ENCODE measurements at places on chromosomes 3 and 15. TPM values are rescaled to one million over a fixed set of nuclear protein-coding genes. Genes with fewer than 3 reads are reported as not detected.

DNA sequence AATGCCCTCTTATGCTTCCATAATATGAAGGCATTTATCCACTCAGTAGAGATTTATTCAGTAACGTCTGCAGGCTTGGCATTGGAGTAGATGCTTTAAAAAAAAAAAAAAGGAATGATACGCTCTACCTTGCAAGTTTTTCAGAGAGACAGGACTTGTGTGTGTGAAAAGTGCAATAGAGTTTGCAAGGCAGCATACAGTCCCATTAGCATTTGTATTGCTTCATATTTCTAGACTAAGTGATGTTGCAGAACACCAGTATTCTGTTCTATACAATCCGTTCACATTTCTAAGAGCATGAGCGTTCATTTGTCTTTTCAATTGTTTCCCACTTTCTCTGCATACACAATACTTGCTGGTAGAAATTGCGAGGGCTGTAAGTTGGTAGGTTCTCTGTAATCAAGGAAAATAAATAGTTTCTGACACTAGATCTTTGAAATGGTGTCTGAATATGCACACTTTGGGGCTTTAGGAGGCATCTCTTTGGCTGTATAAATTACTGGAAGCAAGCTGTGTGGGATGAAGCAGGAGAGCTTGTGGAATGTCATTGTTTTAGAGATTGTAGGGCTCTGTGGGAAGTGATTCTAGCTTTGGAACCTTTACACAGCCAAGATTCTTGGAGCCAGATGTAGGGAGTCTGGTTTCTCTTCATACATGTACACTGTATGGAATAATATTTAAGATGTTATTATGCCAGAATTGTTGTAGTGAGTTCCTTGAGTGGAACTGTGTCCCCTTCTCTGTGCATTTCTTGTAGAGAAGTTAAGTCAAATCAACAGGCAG, 262.7 kb downstream of the FEZF2 start:
- H3K27ac ChIP-seq, result no peak overlapping the region
- H3K36me3 ChIP-seq, result no peaks in the 10 kb centered on the region
- no peak overlapping the region for H3K4me3 ChIP-seq
- DNase-seq, result no peak
- H3K27me3 ChIP-seq, result no peaks in the 10 kb centered on the region
- H3K4me1 ChIP-seq, result no peaks in the 10 kb centered on the region

DNA sequence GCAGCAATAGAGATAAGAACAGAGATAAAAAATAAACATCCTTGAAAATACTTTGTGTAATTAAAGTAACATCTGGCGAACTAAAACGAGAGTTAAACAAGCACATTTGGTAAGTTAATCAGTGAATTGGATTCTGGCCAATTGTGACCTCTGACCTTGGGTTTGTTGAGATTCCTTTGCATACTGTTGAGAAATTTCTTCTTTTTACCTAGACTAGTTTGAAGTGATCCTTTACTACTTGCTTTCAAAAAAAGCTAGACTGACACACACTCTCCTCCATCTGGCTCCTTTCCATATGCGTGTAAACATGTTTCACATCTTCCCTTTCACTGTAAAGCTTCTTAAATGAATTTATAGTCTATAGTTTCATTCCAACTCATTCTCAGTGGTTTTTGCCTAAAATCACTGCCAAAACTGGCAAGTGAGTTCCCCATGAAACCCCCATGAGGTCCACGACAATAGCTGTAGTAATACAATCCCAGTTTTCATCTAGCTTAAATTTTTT, 17.3 kb upstream of the GBE1 start:
- peaks cover 1% of the 10 kb centered on the region for H3K36me3 ChIP-seq
- H3K4me1 ChIP-seq, result no peaks in the 10 kb centered on the region
- H3K27ac ChIP-seq, result no peak overlapping the region
- no peak overlapping the region for H3K4me3 ChIP-seq
- H3K27me3 ChIP-seq, result peaks cover 6% of the 10 kb centered on the region

DNA sequence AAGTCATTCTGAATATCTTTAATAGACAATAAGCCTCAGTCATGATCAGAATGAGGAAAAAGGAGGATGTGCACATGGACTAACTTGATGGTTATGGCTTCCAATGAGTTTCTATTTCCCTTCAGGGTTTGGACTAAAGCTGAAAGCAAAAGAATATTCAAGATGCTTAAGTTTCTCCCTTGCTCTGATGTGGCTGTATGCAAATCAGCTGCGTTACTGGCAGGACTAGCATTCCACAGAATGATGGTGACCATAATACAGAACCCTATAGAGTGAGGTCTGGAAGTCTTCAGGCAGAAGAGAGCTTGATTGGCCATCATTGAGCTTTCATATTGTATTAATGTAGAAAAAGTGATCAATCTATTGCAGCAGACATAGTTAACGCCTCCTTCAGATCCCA, 466.0 kb downstream of the NLGN1 start:
- no peaks in the 10 kb centered on the region for H3K36me3 ChIP-seq
- no peak for DNase-seq
- no peak overlapping the region for H3K27ac ChIP-seq
- no peak overlapping the region for H3K4me3 ChIP-seq

DNA sequence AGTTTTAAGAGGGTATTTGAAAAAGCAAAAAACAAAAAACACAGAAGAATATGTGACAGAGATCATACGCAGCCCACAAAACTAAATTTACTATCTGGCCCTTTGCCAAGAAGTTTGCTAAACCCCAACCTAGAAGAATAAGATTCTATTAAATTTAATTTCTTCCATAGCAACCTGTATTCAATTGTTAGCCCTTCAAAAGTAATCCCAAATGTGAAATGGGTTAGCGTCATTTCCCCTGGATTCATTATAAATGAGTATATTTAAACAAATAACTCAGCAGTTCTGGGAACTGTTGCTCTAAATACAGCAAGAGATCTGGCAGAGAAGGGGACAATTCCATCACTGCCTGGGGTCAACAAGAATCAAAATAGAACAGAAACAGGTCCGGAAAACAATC, 56.8 kb downstream of the CERS3 start:
- no peaks in the 10 kb centered on the region for H3K27me3 ChIP-seq
- H3K4me3 ChIP-seq, result no peak overlapping the region
- DNase-seq, result no peak
- H3K4me1 ChIP-seq, result no peaks in the 10 kb centered on the region

DNA sequence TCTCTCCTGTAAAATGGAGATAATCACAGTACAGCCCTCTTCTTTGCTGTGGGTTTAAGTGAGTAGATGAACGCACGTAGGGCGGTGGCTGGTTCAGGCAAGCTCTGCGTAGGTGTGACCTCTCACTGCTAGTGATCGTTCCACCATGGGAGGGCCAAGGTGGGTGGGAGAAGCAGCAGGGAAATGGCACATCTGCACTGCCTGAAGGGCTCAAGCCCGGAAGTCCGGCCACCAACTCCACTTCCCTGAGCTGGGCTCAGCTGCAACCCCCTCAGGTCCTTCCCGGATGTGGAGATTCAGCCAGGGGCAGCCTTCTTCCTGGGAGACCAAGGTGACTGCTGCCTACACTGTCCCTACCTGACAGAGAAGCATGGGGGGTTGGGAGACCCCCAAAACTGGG, 102.9 kb downstream of the ADCY5 start:
- no peaks in the 10 kb centered on the region for H3K36me3 ChIP-seq
- H3K27ac ChIP-seq, result no peak overlapping the region
- peaks cover 11% of the 10 kb centered on the region for H3K4me1 ChIP-seq
- no peak overlapping the region for H3K4me3 ChIP-seq
- no peak for DNase-seq
- H3K27me3 ChIP-seq, result peaks cover 10% of the 10 kb centered on the region

DNA sequence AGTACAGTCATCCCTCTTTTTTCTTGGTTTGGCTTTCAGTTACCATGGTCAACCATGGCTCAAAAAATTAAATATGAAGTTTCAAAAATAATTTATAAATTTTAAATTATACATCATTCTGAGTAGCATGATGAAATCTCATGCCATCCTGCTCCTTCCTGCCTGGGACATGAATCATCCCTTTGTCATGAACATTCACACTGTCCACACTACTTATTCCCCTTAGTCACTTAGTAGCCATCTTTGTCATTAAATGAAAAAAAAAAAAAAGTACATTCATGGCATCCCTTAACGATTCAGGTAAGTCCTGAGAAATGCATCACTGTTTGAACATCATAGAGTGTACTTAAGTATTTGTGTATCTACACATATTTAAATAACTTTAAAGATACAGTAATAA, 1046.3 kb downstream of the ROBO2 start:
- no peak overlapping the region for H3K27ac ChIP-seq
- no peaks in the 10 kb centered on the region for H3K27me3 ChIP-seq
- no peaks in the 10 kb centered on the region for H3K4me1 ChIP-seq
- H3K4me3 ChIP-seq, result no peak overlapping the region
- no peak for DNase-seq

GRCh38 chr3:155409336-155409735, 115.9 kb upstream of the STRIT1 start:
- H3K36me3 ChIP-seq, result no peaks in the 10 kb centered on the region
- no peak for DNase-seq
- no peak overlapping the region for H3K4me3 ChIP-seq

DNA sequence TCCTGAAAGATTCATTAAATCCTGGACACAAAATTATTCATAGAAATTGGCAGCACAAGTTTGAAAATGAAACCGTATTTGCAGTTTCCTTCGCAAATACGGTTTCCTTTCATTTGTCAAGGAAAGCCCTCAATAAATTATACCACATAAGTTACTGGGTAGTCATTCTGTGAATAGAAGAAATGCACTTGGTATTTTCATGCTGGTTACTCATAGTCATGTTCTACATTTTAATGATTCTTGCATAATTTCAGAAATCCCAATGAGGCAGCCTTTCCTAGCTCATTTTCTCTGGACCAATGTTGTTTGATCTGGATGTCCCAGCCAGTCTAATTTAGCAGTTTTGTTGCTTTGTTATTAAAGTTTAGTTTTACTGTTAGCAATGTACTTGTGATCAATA, 43.2 kb downstream of the MINAR1 start:
- H3K4me3 ChIP-seq, result no peak overlapping the region
- no peak for DNase-seq
- H3K27ac ChIP-seq, result no peak overlapping the region
- H3K4me1 ChIP-seq, result peaks cover 6% of the 10 kb centered on the region
- H3K36me3 ChIP-seq, result no peaks in the 10 kb centered on the region

DNA sequence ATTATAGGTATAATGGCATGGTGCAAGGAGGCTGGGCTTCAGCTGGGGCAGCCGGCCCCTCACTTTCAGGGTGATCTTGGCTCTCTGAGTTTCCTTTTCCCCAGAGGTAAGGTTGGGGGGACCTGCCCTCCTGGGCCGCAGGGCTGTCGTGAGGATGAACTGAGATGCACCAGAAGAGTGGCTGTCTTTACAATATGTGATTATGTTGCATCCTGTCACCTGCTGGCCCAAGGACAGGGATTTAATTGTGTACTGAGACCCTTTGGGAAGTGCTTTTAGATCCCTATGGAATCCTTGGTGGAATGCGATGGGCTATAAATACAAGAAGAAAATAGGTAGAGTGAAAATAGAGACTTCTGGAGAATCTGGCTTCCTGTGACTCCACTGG, 22.1 kb downstream of the ANAPC13 start:
- no peaks in the 10 kb centered on the region for H3K36me3 ChIP-seq
- no peak overlapping the region for H3K4me3 ChIP-seq
- DNase-seq, result no peak

DNA sequence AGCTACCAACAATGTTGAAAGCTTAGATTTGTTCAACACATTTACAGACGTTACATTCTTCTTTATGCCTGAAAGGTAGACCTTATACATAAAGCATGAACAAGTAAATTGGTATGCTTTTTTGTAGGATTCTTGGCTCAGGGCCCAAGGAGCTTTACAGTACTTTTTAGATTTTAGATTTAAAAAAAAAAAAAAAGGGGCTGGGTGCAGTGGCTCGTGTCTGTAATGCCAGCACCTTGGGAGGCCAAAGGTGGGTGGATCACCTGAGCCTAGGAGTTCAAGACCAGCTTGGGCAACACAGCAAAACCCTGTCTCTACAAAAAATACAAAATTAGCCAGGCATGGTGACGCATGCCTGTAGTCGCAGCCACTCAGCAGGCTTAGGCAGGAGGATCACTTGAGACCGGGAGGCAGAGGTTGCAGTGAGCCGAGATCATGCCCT, 39.7 kb downstream of the MEF2A start:
- no peak overlapping the region for H3K4me3 ChIP-seq
- H3K4me1 ChIP-seq, result peaks cover 9% of the 10 kb centered on the region
- no peak for DNase-seq
- no peak overlapping the region for H3K27ac ChIP-seq

GRCh38 chr3:99774467-99774866, 43.2 kb upstream of the CMSS1 start:
- H3K27ac ChIP-seq, result no peak overlapping the region
- DNase-seq, result no peak
- H3K4me3 ChIP-seq, result no peak overlapping the region
- peaks cover 12% of the 10 kb centered on the region for H3K27me3 ChIP-seq
- H3K36me3 ChIP-seq, result no peaks in the 10 kb centered on the region

DNA sequence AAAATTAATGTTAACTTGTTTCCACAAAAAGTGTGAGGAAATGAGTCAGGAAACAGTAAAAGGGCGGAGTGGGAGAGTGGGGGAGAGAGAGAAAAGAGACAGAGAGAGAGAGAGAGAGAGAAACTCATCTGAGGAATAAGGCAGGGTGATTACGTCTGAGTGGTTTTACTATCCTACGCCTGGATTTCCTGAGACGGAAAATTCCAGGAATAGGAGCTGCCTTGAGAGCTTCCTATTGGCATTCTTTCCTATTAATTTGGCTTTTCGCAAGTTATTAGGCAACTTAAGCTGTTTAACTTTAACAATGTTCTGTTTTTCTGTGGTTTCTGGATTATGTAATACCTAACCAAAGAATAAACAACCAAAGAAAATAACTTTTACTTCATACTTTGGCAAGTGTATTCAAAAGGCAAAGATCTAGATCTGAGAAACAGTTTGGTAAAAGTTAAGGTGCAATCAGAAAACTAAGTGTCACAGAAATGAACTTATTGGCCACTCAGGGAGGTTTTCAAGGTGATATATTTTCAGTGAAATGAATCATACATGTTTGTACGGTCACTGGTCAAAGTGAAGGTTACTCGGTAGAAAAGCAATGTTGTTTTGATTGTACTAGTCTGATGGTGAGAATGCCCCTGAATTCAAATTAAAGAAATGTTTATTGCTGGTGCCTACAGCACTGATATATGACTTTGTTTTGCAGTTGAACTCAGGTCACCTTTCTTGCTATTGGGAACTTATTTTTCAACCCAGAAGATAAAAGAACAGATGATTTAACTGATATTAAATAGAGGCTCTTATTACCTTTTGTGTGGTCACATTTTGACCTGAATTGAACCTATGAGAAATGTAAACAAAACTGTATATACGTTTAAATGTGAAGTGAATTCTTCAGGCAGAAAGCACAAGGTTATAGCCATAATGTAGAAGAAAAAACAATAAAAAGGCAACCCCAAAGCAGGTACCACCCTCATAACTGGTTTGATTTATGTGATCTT, 39.9 kb upstream of the TNFSF10 start:
- peak overlapping the region; percentile 90 for H3K27ac ChIP-seq
- no peaks in the 10 kb centered on the region for H3K27me3 ChIP-seq
- H3K36me3 ChIP-seq, result peaks cover 10% of the 10 kb centered on the region
- peak overlapping the region; percentile 63 for H3K4me3 ChIP-seq
- peaks cover 32% of the 10 kb centered on the region for H3K4me1 ChIP-seq

- no peaks in the 10 kb centered on the region for H3K27me3 ChIP-seq
- H3K4me1 ChIP-seq, result peaks cover 21% of the 10 kb centered on the region
- no peak overlapping the region for H3K27ac ChIP-seq
- DNase-seq, result no peak
These were observed 786.7 kb upstream of the CFAP20DC start for GRCh38 chr3:59836531-59836930.

- no peaks in the 10 kb centered on the region for H3K36me3 ChIP-seq
- no peak overlapping the region for H3K27ac ChIP-seq
- DNase-seq, result no peak
These were observed 100.6 kb upstream of the PRR20G start for GRCh38 chr3:127388427-127388826.

Gene KCNAB1
- not detected for total RNA-seq

Gene ULK4
- total RNA-seq, result 21.0 TPM

Gene STXBP5L
- total RNA-seq, result not detected

Measured in activated CD4-positive, alpha-beta T cell treated with anti-CD3 and anti-CD28 coated beads, Interleukin-2, amount 10 ng/mL, durations not matched to agents 7 days and 5 days (primary cell).